ENCODE measurements at places on chromosomes 4 and X.

DNA sequence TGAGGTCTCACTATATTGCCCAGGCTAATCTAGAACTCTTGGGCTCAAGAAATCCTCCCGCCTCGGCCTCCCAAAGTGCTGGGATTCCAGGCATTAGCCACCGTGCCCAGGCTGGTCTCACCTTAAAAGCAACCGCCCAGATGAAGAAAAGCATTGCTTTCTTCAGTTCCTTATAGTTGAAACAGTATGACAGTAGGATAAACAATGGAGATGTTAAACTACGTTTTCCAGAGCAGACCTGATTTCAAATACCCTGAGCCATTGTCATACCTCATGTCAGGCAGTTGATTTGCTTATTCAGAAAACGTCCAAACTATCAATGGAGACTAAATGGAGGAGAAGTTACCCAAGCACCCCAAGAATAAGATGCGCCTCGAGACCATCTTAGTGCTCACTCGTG is 26.3 kb upstream of the TMEM131L start:
- no peak for DNase-seq

GRCh38 chrX:45447331-45447730 is 246.7 kb upstream of the DIPK2B start:
- no peak for DNase-seq

DNA sequence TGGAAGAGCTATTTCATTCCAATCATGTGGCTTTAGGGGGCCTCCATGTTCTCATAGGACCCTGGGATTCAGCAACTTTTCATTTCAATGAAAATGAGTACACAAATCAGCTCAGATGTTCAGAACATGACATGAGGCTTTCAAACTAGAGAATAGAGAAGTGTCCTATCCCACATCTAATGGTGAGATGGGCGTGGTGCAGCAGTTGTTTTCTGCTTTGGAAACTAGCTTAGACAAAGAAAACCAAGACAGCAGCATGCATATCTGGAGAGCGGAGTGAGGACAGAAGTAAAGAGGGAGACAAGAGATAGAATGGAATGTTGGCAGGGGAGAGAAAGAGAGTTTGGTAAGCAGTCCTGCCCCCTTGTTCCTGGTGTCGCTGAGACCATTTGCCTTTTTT is 1009.1 kb upstream of the IGFBP7 start:
- DNase-seq: no peak

- DNase-seq: no peak
Observed at GRCh38 chr4:165560941-165561340, 182.1 kb downstream of the CPE start.

- no peak for DNase-seq
Observed at GRCh38 chrX:150767045-150767395, 73.8 kb downstream of the MTMR1 start.

- DNase-seq: no peak
Observed at GRCh38 chrX:20727447-20727846, 460.7 kb upstream of the RPS6KA3 start.

- DNase-seq: no peak
Observed at GRCh38 chrX:142036116-142036515, 132.4 kb downstream of the MAGEC1 start.

DNA sequence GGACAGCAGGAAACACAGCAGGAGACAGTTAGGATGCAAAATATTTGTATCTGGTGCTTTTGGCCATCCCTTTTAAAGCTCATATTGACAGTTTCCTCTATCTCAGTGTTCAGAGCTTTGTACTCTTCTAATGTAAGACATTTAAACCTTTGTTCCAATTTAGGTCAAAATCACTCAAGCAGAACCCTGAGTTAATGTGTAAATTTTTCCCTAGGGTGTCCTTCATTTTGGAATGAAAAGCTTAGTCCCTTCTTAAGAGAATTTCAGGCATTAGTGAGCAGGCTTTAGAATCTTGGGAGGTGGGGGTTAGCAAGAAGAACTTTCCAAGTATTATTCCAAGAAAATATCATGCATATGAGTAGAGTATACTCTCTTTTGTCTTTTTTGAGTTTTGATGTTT is 188.7 kb downstream of the GBA3 start:
- DNase-seq: no peak

- no peak for DNase-seq
Observed at GRCh38 chr4:28654618-28655017, 1794.0 kb downstream of the STIM2 start.

GRCh38 chrX:78748846-78749245 is 1.3 kb downstream of the LPAR4 start:
- no peak for DNase-seq

DNA sequence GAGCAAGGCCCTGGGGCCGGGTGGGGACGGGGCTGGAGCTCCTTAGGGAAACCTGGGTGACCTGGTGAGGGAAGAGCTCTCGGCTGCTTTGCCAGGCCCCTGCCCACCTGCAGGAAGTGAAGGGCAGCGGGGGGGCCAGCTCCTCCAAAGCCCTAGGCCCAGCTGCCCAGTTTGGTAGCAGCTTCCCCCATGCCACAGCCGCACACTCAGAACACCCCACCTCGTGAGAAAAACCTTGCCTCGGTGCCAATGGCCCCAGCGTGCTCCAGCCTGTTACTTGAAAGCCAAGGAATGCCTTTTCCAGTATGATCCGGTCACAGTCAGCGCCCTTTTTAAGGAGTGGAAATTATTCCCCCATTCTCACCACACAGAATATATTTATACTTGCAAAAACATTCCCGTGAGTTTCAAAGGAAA is 38.3 kb downstream of the ACOX3 start:
- DNase-seq: no peak

DNA sequence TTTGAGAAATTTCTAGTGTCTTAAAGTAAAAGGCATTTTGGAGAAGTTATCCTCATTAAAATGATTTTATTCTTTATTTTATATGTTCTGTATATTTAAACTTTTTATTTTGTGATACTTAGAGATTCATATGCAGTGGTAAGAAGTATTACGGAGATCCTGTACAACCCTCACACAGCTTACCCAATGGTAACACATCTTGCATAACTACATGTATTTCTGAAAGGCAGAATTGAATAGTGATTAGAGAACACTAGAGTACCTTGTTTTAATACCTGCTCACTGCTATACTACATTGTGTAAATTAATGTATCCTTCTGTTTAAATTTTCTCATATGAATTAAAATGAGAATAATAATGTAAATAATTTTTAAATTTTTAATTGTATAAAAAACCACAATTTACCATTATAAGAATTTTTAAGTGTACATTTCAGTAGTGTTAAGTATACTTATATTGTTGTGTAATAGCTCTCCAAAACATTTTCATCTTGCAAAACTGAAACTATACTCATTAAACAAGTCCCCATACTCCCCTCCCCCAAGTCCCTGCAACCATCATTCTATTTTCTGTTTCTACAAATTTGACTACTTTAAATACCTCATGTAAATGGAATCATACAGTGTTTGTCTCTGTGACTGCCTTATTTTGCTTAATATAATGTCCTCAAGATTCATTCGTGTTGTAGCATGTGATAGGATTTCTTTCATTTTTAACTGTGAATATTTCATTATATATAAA is 45.4 kb downstream of the INTS12 start:
- DNase-seq: no peak

DNA sequence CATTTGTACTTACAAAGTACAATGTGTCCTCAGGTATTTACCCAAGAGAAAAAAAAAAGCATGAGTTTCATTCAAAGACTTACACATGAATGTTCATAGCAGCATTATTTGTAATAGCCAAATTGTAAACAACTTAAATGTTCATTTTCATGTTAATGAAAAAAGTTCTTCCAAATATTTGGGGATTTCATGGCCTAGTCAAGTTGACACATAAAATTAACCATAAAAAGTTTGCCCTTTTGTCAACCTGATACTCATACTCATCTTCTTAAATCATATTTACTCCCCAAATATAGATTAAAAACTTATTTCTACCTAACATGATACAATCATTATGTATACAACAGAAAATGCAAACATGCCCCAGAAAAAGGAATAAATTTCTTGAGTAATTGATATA is 112.5 kb upstream of the EMCN start:
- DNase-seq: no peak

- no peak for DNase-seq
Observed at GRCh38 chr4:168900080-168900479, 110.0 kb downstream of the CBR4 start.

DNA sequence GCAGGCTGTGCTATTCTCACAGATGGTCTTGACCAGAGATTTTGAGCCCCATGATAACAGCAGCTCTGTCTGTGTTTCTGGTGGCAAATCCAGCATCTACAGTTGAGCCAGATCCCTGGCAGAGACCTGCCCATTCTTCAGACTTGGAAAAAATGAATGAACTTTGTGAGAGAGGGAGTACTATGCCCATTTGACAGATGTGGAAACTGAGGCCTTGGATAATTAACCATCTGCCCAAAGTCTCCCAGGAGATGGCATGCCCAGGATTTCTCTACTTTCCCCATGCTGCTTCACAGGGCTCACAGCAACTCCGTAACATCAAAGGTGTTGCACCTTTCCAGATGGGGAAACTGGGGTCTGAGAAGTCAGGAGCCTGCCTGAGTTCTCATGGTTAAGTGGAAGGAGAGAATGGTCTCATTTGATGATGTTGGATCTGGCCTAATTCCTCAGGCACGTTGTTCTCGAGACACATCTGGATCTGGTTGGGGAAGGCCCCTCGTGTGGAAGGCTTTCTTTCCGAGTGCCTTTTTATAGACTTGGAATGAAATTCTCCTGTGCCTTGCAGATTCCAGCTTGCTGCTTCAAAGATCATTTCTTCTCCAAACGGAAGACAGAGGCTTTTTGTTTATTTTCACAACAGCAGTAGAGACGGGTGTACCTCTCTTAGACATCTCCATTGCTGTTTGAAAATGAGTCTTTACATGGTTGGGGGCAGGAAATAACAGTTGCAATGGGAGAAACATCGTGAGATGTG is 73.3 kb upstream of the STX18 start:
- DNase-seq: no peak

GRCh38 chrX:103518571-103518970 is 718 bp downstream of the RAB40A start:
- no peak for DNase-seq

- DNase-seq: no peak
Observed at GRCh38 chr4:1830642-1831228, 25.2 kb downstream of the LETM1 start.

DNA sequence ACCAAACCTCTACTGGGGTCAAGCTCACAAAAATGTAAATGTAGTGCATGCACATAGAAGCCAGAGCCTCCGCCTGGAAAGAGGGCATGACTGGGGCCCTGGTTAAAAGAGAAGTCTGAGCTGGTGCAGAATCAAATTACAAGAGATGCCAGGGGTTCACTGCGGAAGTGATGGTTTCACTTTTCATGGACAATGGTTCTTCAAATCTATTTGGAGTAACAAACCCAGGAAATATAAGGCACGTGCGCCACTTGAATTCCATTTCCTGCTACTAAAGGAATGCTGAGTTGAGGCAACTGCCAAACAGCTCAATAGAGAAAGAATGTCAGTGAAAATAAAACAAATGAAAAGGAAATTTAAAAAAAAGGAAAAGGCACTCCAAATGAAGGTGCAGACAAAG is 79.8 kb downstream of the FUNDC1 start:
- no peak for DNase-seq

GRCh38 chr4:56183344-56183959 is 203.8 kb downstream of the AASDH start:
- DNase-seq: no peak

DNA sequence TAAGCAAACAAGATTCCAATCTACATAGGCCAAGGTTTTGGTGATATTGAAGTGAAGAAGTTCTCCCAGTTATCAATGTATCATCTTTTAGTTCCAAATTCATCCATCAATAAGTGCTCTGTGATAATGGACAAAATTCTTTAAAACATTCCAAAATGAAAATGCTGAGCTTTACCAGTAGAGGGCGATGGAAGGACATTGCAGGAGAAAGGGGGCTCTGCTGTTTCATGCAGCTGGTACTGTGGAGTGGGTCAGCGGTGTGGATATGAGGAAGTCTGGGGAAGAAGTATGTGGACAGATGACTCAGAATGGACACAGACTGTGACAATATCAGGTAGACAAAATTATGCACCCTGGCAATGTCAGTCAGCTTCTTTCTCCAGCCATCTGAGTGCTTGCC is 46.6 kb upstream of the HS6ST2 start:
- no peak for DNase-seq

DNA sequence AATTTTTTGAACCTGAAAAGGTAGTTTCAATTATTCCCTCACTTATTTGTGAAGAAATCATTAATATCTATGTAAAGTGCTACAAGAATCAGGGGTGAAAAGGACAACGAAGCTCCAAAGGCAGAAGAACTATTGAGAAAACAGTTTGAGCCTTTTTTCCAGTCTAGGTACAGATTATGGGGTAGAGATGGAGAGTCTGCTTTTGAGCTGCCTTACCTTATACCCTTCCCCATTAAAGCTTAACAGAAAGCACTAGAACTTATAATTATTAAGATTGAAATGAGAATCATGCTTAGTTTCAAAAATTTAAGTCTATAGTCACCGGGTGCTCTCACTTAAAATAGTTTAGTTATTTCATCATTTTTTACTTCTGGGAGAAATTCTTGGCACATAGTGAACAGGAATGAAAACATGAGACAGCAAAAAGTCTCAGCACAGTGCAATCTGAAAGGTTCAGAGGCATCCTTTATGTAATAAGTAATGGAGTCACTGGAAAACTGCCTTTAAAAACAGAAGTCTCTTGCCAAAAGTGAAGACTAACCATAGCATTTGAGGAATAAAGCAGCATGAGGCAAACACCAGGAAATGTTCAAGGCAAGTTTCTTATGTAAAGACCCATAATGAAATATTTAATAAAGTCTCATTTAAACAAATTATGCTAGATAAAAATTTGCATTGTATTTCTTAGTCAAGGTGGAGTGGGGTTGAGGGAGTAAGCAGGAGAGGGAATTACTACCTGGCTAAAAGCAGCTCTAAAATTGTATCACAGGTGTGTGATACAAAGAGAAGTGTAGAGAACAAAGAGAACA is 5.1 kb upstream of the DCLK2 start:
- DNase-seq: no peak

- DNase-seq: no peak
Observed at GRCh38 chr4:5887361-5888221, 5.3 kb downstream of the CRMP1 start.

DNA sequence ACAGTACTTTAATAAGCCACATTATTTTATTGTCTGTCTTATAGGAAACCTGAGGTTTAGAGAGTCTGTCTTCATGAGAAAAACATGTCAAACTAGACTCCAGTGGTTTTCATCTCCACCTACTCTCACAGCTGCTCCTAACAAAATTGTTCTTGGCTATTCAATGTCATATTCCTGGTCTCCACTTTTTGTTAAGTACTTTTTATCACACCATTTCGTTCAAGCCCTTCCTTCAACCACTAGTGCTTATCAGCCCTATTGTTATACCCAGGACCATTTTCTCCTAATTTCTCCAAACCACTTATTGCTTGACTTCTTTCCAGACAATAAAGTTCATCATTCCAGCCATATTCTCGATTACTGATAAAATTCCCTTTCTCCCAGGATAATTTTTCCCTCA is 1674.3 kb upstream of the AGA start:
- no peak for DNase-seq

GRCh38 chr4:90419124-90419711 is 292.0 kb downstream of the CCSER1 start:
- no peak for DNase-seq
